ENCODE measurements at places on chromosomes 6 and 20.

DNA sequence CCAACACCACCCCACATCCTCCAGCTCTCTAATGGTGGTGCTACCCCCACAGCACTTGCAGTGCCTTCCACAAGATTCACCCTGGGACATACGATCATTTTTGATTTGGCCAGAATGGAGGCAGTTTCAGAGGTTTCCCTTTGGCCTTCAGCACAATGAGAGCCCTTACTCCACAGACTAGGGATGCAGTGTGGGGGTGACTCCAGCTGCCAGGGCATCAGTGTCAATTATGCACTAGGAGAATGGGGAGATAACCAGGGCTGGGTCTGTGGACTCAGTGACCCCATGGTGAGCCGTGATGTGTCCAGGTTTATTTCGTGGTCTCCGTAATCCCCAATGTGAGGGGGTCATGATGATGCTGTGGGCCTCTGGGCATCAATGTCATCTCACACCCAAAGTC, 31.5 kb upstream of the MICB start:
- DNase-seq = no peak

DNA sequence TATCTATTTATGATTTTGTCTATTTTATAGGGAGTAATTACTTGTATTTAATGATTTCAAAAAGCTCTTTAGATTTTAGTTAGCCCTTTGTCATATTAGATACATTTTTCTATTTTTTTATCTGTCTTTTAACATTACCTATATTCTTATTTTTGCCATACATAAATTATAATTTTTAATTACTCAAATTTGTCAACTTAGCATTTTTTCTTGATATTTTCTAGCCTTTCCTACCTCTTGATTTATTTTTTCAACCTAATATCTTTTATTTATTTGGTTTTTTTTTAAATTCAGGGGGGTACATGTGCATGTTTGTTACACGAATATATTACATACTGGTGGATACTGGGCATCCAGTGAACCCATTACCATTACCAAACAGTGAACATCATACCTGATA, 114.3 kb upstream of the F13A1 start:
- DNase-seq = no peak

- DNase-seq = no peak
Observed at GRCh38 chr20:63059684-63060056, 52.9 kb upstream of the BHLHE23 start.

DNA sequence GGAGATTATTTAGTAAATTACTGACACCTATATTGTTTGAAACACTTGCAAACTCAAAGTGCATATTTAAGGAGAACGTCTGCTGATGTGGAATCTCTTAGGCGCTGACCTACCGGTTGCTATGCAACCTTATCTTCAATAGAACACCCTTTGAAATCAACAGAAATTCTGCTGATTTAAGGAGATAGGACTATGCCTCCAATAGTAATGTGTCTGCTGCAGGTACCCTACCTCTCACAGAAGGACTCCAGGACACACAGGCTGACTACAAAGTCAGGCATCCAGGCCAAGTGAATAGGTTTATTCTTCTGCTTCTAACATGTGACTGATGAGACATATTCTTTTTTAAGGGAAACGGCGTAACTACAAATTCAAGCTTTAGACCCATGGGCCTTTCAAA, 311.7 kb downstream of the CBLN4 start:
- DNase-seq = no peak

DNA sequence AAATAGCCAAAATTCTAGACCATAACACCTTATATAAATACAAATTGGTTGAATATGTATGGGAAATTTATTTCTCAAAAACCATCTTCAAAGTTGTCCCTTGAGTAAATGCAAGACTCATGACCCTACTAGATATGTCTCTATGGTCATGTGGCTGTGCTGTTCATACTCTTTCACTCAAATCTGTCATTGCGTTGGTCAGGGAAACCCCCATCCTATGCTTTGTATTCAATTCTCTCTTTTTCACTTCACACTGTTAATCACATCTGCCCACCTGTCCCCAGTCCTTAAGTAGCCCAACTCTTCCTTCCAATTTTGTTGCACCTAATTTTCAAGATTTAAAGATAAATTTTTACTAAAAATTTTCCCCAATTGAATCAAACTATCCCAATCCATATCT, 51.0 kb downstream of the RPS12 start:
- DNase-seq = no peak

- no peak for DNase-seq
Observed at GRCh38 chr6:90044182-90044832, 150.0 kb downstream of the GJA10 start.

DNA sequence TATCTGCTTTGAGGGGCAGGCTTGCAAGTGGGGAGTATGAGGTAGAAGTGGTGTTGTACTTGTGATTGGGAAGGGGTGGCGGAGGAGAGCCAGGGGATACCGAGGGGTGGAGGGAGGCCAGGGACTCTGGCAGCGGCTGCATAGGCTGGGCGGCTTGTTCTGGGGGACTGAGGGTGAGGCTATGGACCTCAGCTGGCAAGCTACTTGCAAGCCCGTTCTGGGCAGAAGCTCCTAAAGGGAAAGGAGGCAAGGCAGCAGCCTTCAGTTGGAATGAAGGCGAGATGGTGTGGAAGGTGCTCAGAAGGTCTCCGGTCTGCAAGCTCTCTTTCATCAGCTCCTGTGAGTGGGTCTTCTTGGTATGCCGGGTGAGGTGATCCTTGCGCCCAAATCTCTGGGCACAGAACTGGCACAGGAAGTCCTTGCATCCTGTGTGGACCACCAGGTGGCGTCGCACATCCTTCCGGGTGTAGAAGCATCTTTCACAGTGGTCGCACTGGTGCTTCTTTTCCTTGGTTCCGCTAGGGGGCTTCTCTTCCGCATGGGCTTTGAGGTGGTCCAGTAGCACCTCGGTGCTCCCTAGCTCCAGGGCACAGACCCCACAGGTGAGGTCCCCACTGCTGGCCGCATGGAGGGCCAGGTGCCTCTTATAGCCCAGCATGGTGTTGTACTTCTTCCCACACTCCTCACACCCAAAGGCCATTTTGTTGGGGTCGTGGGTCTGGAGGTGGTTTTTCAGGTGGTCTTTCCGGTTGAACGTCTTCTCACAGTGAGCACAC, 66.0 kb downstream of the PLAGL1 start:
- DNase-seq = peak; percentile 11
